ENCODE measurements at places on chromosomes 16 and 17.

GRCh38 chr16:76370344-76370743, 93.1 kb downstream of the CNTNAP4 start:
- no peak for DNase-seq

GRCh38 chr17:40915721-40916256, 21.7 kb downstream of the KRT23 start:
- DNase-seq: no peak

GRCh38 chr17:49729069-49729468, 21.3 kb upstream of the SLC35B1 start:
- DNase-seq: no peak

GRCh38 chr16:11484691-11485258, 101.9 kb downstream of the LITAF start:
- DNase-seq: no peak

GRCh38 chr17:4506892-4507291, 8.2 kb downstream of the SPNS2 start:
- no peak for DNase-seq

DNA sequence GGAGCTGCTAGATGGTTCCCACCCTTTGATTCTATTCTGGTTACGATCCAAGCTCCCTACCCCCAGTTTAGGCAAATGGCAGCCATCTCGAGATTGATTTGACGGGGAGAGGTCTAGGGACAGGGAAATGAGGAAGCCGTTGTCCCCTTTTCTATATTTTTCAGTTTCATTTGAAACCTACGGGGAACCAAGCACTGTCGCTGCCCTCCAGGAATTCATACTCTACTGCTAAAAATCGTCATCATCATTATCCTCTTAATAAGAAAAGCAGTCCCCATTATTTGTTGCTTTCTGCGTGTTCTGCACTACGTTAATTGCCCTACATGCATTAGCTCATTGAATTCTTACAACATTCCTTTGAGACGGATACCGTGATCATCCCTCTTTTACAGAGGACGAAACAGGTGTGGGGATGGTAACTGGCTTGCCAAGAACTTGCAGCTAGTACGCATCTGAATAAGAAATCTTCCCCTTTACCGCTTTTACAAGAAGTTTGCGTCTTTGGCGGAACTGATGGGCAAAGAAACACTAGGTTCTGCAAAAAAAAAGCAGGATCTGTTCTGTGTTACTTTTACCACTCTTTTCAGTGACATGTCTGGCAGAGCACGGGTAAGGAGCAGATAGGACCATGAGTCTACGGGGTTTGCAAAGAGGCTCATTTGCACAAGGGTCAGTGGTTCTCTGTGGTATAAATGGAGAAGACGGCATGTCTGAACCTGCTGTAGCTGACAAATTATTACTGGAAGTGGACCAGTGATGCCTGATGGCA, 1.1 kb downstream of the CCP110 start:
- no peak for DNase-seq

GRCh38 chr17:51456942-51457341, 196.6 kb downstream of the UTP18 start:
- no peak for DNase-seq

DNA sequence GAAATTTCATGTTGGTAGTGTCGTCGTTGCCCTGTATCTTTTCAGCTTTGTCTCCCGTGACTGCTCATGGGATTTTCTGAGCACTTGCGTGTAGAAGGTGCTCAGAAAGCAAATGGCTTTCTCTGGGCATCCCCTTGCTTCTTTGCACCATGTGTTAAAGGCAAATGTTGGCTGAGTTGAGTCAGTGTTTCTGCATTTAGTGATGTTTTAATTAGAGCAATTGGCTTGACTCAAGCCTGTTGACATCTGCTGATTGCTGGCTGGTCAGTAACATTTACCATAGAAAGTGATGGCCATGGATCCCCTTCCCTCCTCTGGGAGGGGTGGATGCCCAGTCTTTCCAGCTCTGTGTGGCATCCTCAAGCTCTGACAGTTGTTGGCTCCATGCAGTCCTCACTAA, 187.2 kb upstream of the MPHOSPH6 start:
- DNase-seq: no peak

- peak; percentile 42 for DNase-seq
Observed at GRCh38 chr16:117379-118365, 20.8 kb downstream of the NPRL3 start.

DNA sequence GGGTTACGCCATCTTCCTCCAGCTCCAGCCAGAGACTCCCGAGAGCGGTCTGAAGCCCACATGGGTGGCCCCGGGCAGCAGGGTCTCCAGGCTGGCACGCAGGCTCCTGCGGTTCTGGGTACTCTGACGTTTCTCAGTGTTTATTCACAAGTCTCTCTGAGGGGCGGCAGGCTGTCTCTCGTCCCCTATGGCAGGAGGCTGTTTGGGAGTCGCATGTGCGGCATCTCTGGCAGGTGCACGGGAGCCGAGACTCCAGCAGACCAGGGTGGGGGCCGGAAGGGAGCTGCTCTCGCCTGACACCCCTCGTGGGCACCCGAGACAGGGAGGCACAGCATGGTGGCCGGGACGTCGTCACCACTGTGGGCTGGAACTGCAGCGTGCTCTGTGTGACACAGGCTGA, 48.1 kb downstream of the ZNF778 start:
- DNase-seq: peak; percentile 76

GRCh38 chr16:86048882-86049585, 150.1 kb downstream of the IRF8 start:
- no peak for DNase-seq

DNA sequence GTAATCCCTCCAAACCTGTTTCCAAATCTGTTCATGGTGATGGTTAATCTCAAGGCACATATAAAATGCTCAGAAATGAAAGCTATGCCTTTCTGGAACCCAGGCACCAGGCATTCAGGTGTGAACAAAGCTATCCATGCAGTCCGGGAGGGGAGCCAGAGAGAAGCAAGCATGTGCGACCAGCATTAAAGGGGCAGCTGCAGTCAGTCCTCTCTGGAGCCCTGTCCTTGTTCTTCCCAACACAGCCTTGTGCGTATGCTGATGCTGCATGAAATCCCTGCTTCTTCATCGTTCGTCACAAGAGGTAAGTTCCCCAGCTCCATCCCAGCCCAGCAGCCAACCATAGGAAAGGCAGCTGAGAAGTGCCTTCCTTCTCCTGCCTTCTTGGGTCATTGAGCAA, 148.7 kb downstream of the GRIN2A start:
- no peak for DNase-seq

- DNase-seq: no peak
Observed at GRCh38 chr17:66775271-66775670, 59.6 kb upstream of the CACNG5 start.

- no peak for DNase-seq
Observed at GRCh38 chr16:85139881-85140339, 27.6 kb upstream of the CIBAR2 start.

DNA sequence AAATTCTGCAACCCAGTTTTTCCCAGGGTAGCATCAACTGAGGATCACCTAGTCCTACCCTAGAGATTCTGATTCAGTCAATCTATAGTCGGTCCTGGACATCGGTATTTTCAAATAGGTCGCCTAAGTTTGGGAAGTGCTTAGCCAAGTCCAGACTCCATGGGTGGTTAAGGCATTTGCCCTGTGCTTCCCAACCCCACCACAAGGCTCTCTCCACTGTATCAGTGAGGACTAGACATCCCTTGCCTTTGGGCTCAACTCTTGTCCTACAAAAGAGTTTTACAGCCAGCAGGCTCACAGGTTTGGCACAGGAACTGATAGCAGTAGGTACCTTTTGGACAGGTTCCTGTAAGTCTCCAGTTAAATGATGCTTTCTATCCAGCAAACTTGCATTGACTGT, 13.8 kb downstream of the HYDIN start:
- no peak for DNase-seq

DNA sequence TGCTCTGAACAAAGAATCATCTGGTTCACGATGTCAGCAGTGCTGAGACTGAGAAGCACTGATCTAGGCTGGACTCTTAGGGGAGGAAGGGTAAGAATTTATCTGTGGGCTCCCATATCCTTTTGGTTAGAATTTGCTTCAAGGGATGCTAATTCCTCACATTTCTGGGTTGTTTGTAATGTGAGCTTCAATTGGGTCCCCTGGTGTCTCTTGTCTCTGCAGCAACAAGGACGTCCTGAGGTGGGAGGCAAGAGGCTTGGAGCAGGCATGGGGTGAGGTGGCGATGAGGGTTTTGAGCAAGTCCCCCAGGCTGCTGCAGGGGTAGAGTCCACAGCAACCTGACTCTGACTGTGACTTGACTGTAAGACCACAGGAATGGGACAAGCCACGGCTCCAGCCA, 213.8 kb upstream of the NLRP1 start:
- no peak for DNase-seq

Measured in left lung (tissue), 14 donors.